Right forelimb (tissue), 1 donor: ENCODE measurements at places on chromosomes 1 and 21.

DNA sequence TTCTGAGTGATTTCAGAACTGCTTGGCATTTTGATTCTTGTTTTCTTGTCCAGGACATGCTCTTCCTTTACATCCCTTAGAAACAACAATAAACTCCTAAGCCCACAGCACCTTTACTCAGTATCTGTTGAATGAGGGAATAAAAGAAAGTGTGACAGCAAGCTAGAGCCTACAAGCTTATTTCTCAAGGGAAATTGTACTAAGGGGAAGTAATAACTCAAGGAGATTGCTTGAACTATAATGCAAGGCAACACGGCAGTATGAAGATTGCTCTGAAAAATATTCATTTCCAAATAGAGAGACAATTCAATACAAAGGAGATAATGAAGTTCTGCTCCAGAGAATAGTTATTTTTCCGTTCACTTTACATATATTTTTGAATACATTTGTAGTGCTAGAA, 6.5 kb downstream of the OR6P1 start:
- DNase-seq, result no peak

DNA sequence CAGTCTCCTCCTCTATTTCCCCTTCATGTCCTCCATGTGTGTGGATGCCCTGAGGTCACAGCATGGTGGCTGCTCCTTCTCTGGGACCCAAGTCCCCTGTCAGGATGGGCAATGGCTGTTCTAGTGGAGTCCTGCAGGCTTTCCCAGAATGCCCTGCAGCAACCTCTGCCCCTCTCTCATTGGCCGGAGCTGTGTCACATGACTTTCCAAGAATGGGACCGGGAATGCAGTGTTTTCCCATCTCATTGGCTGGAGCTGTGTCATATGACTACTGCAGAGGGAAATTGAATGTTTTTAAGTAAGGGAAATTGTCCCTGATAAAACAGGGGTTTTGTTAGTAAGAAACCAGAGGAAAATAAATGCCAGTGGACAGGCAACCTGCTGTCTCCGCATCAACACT, 365.9 kb downstream of the PTPRU start:
- no peak for DNase-seq

GRCh38 chr1:10836726-10837125, 40.3 kb upstream of the CASZ1 start:
- no peak for DNase-seq

DNA sequence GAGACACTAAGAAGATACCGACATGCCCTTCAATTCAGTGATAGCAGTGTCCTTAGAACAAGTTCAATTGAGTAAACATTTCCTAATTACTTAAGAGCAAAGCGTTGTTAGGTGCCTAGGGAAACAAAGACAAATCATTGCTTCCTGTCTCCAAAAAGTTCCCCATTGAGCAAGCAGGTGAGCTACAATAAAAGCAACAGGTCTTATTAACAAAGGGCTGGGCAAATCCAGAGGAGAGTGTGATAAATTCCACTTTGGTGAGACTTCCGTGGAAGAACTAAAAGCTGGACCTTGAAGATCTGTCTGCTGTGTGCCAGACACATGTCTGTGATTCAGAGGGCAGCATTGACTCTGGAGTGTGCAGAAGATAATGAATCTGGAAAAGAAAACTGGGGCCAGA, 1.9 kb upstream of the TUT4 start:
- no peak for DNase-seq

- no peak for DNase-seq
Measured at GRCh38 chr21:25555492-25555891, 51.8 kb downstream of the MRPL39 start.

- no peak for DNase-seq
Measured at GRCh38 chr1:26391450-26391849, 18.9 kb upstream of the ZNF683 start.

- DNase-seq, result no peak
Measured at GRCh38 chr1:229025576-229025975, 245.3 kb upstream of the RAB4A start.

DNA sequence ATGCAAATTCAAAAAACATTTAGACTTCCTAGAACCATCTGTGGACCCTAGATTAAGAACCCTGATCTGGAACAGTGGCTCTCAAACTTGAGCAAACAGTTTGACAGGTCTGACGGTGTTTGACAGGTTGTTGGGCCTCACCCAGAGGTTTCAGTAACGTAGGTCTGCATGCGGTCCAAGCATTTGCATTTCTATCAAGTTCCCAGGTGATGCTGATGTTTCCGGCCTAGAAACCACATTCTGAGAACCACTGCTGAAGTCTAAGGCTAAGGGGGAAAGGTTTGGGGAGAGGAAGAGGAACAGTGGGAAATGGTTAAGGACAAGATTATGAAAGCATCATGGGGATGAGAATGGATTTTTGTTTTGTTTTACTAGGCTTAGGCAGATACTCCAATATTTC, 48.6 kb downstream of the MDM4 start:
- DNase-seq, result no peak

DNA sequence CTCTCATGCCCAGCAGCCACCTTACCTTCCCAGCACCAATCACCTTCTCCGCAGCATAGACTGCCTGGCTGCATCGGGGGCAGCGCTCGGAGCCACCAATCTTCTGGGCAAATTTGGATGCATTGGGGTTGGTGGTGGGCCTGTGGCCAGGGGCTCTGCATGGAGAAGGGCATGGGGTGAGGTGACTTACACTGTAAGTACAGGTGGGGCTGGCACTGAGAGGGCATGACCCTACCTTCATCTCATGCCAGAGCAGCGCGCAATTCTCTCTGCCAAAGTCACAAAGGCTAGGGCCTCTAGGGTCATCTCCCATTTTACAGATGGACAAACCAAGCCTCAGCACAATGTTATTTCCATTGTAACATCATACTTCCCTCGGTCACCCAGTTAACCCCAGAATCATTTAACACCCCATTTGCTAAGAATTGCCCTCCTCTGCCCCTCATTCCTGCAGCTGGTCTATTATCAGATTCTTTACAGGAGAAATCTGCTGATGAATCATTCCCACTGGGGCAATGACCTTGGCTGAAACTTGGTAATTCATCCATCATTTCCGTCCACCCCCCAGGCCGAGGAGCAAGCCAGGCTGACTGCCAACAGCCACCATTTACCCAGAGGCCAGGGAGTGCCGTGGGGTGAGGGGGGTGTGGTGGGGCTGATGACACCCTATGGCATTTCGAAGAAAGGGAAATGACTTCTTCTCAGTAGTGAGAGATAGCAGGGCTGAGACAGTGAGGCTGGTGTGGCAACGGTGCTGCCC, 17.9 kb downstream of the CSRP1 start:
- no peak for DNase-seq

GRCh38 chr21:38467911-38468310, 30.4 kb downstream of the ERG start:
- no peak for DNase-seq

GRCh38 chr21:22106720-22107410, 1108.7 kb downstream of the NCAM2 start:
- DNase-seq, result no peak

GRCh38 chr21:33734291-33734690, 92.0 kb downstream of the ITSN1 start:
- no peak for DNase-seq

DNA sequence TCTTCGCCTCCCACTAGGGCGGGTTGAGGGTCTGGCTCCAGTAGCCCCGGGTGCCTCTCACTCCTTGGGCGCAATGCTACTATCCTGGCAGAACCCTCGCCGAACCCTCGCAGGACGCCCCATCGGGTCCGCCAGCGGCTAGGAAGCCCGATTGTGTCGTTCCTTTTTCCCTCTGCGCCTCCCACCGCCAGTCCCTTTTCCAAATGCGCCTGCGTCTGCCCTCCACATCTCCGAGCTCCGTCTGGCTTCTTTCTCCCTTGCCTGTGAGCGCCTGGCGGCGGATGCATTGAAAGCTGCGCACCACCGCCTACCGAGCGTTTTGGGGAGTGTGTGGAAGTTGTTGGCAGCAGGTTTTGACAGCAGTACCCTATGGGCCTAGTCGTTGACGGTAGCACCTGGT, 1.0 kb upstream of the DIRAS3 start:
- DNase-seq, result peak; percentile 68

GRCh38 chr1:54024358-54024757, 6.4 kb upstream of the LDLRAD1 start:
- no peak for DNase-seq

DNA sequence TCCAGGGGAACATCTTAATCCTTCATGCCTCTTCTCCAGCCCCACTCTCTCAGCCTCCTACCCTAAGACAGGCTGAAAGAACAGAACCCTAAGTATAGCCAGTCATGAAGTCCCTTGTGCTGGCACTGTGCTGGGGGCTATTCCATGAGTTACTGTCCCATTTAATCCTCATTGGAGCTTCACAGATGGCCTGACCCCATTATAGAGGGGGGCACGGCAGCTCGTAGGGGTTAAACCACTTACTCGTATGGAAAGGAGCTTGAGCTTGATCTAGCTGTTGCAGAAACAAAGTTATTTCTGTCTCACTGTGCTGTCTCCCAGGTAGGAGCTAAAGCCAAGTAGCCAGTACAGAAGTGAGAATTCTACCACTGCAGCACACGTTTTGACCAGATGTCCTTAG, 203.2 kb upstream of the COA6 start:
- DNase-seq, result no peak

DNA sequence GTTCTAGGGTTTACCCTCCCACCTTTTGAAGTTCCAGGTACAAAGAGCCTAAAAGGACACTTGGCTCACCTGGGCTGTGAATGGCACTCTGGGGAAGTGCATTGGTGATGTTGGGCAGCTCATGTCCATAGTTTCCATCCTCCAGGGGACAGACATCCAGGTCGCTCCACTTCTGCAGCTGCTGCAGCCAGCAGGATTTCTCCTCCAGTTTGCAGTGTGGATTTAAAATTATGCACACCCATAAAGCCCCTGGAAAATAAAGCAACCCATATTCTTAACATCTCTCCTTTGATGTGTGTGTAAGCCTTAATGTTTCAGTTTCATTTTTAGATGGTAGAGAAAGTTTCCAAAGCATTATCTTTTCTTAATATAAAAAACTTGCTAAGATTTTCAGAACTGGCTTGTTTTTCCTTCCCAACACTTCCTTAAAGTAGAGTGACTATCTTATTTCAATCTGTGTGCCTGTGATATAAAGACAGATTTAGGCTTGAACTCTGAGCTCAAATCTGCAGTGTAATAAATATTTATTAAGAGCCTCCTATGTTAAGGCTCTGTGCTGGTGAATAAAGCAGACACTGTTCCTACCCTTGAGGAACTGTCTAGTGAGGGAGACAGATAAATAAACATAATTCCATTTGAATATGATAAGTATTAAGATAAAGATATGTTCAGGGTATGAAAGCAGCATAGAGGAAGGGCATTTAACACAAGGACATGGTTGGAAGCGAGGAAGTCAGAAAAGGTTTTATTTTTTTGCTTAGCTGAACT, 39.1 kb downstream of the UROD start:
- DNase-seq, result no peak

DNA sequence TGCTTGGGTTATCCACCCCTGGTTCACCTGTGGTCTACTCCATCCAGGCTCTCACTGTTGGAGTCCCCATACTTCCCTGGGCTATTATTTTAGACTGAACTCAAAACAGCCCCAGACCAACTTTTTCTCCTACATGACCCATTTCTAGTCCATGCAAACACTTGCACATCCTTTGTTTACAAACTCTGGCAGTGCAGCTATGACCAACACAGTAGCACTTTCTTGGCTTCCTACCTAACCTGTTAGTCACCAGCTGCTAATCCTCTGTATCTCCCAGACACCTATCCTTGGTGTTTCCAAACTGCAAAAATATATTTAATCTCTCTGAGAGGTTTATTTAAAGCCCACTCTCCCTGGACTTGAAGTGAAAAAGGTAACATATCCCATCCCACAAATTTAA, 90.8 kb downstream of the DDAH1 start:
- DNase-seq, result no peak
